Pulmonary artery endothelial cell (primary cell): ENCODE measurements at places on chromosomes 1 and 21. TPM values are rescaled to one million over a fixed set of nuclear protein-coding genes. Genes with fewer than 3 reads are reported as not detected.

Gene ESPN
- total RNA-seq, result 0.79 and 0.81 TPM in 2 replicates

Gene TMEM240
- total RNA-seq, result 2.2 and 3.0 TPM in 2 replicates

Gene OR2L8
- total RNA-seq, result not detected in 2 replicates

Gene TRIM58
- total RNA-seq, result 0.11 and 0.66 TPM in 2 replicates

Gene FCRL3
- not detected in 2 replicates for total RNA-seq

Gene PDC
- not detected in 2 replicates for total RNA-seq

Gene SDC3
- 7.0 and 12.0 TPM in 2 replicates for total RNA-seq

Gene IPO13
- total RNA-seq, result 8.6 and 17.6 TPM in 2 replicates

Gene CHI3L2
- total RNA-seq, result not detected in 2 replicates

Gene RIMKLA
- total RNA-seq, result 0.04 and 0.07 TPM in 2 replicates

Gene ADCY10
- not detected in 2 replicates for total RNA-seq

Gene KRTAP11-1
- not detected in 2 replicates for total RNA-seq

Gene ABCA4
- total RNA-seq, result 1.7 and 2.4 TPM in 2 replicates

Gene CA14
- total RNA-seq, result not detected in 2 replicates

Gene ARHGEF16
- 0.35 and 0.66 TPM in 2 replicates for total RNA-seq

Gene ALPL
- 0.13 TPM in 1 of 2 replicates, not detected in the other for total RNA-seq

Gene WNT2B
- total RNA-seq, result 1.3 and 1.9 TPM in 2 replicates
